ENCODE measurements at places on chromosomes 4 and X.

DNA sequence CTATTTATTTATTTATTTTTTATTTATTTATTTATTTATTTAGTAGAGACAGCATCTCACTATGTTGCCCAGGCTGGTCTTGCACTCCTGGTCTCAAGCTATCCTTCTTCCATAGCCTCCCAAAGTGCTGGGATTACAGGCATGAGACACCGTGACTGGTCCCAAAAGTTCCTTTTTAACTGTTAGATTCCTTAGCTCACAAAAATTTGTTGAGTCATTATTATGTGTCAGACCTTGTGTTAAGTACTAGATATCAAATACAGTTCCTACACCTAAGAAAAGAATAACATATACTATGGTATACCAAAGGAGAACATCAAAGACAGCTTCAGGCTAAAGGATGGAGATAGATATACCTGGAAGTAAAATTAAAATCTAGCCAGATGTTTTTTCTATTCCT, 11.6 kb downstream of the FGA start:
- DNase-seq = no peak

DNA sequence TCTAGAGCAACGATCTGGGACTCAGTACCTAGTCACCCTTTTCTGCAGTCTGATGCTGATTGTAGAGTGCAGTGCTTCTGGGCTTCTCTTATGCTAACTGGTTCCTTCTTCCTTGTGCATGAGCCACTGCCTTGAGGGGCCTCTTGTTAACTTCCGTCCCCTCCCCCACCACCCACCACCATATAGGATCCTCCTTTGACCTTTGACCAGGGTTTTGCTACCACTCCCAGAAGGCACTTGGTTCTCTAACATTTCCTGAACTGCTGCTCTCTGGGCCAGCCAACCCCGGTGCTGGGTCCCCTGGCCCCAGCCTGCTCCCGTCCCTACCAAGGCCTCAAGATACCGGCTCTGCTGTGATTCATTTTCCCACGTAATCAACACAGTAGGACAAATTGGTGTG, 104.6 kb upstream of the KLF3 start:
- DNase-seq = no peak

GRCh38 chr4:126405369-126405982, 1090.7 kb downstream of the FAT4 start:
- no peak for DNase-seq

- no peak for DNase-seq
These were observed 1004.7 kb upstream of the LCORL start for GRCh38 chr4:19026281-19026680.

DNA sequence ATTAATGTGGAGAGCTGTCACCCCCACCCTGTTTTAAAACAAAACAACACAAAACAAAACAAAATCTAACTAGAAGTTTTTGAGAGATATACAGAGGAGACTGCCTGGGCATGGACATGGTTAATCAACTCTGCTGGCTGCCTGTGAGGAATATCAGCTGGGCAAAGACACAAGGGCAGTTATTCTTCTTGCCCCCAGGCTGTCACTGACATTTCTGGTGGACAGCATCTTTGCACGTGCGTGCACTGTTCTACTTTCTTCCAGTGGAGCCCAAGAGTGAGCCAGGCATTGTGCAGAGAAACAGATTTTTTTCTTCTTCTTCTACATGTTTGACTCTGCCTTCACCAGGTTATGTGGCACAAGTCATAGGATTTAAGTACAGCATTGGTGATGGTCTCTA, 13.8 kb downstream of the IRS4 start:
- no peak for DNase-seq

DNA sequence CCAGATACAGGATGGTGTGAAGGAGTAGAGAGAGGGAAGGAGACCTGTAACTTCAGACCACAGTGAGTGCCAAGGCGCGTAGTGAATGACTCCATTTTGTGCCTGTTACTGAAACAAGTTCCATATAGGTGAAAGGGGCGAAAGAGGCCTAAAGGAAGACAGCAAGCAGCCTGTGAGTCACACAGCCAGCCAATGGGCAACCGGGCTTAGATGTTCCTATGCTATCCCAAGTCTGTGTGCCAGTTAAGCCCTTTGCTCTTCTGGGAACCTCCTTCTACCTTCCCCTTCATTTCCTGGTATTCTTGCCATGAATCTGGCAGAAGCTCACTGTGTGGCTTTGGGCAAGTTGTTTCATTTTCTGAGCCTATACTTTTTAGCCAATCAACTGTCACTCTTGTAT, 161.8 kb upstream of the LDB2 start:
- DNase-seq = no peak

- DNase-seq = no peak
These were observed 356.0 kb downstream of the PPARGC1A start for GRCh38 chr4:23533859-23534258.

DNA sequence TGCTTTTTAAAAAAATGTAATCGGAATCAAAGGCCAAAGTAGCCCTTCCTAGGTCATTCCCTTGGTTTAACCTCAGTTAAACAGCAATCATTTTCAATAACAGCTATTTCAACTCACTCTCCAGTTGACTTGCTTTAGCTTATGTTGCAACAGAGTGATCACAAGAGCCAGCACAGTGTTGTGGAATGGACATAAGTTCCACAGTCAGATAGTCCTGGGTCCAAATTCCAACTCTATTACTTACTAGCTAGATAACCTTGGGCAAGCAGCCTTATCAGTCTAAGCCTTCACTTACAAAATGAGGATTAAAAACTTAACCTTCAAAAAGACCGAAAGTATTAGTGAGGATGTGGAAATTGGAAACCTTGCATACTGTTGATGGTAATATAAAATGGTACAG, 9.2 kb upstream of the GPC3 start:
- DNase-seq = no peak

- no peak for DNase-seq
These were observed 49.9 kb downstream of the TBC1D9 start for GRCh38 chr4:140706276-140706625.

- no peak for DNase-seq
These were observed 212.4 kb upstream of the PACRGL start for GRCh38 chr4:20487852-20488251.
